Fibroblast of upper back skin (primary cell): ENCODE measurements at places on chromosomes 7 and 10.

DNA sequence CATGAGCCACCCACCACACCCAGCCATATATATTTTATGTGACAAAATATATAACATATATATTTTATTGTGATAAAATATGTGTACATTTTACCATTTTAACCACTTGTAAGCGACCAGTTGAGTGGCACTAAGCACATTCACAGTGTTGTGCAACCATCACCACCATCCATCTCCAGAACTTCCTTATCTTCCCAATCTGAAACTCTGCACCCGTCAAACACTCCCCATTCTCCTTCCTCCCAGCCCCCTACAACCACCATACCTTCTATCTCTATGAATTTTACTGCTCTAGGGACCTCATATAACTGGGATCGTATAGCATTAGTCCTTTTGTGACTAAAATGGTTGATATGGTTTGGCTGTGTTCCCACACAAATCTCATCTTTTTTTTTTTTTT lies 20.8 kb upstream of the CYTH3 start:
- DNase-seq = no peak

GRCh38 chr10:119807960-119808697 lies 64.5 kb downstream of the MCMBP start:
- peak; percentile 95 for DNase-seq

DNA sequence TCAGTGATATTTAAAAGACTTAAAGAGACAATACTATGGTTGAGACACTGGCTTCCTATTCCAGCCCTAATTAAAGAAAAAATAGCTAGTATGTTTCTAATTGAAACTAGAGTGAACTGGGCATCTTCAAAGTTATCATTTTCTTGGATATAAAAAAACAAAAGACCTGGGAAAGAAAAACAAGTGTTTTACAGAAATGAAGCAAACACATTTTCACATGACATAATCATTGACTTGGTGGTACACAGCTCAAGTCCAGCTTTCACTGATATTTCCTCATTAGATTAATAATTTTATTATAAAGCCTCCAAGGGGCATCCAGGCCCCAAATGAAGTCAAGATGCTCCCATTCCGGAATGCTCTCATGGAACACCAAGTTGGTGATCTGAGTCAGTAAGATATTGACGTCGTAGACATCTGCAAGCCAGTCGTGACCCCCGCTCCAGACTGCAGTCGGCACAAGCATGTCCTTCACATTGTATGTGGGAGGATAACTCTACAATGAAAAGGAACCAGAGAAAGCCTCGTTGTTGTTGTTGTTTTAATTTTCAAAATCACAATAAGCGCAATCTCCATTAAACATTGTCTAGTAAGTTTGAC lies 7.5 kb upstream of the CH25H start:
- peak; percentile 35 for DNase-seq

DNA sequence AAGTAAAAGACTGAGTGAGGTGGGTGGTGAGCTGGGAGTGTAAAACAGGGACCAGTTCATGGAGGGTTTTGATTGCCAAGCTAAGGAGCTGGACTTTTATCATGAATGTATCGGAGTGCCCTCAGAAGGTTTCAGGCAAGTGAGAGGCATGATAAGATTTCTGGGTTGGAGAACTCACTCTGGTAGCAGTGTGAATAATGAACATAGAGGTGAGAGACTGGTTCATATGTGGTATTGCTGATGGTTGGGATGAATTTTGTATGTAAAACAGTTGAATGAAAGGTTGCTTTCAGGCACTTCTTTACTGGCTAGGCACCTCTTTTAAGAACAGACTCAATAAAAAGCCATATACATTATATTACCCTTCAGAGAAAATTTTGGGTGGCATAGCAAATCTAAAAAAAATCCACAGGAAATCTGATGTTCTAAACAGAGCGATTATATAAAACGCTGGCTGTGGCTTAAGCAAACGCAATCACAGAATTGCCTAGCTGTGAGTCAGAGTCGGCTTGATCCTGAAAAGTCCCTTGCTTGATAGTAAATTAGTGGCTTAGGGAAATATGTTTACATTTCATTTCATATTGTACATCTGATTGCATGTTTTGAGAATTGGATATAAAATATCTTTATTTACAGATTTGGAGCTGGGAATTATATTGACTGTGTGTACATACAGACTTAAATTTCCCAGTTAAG lies 92.9 kb upstream of the HDAC9 start:
- DNase-seq = peak; percentile 69

GRCh38 chr10:122116331-122116730 lies 127.4 kb downstream of the TACC2 start:
- DNase-seq = no peak

DNA sequence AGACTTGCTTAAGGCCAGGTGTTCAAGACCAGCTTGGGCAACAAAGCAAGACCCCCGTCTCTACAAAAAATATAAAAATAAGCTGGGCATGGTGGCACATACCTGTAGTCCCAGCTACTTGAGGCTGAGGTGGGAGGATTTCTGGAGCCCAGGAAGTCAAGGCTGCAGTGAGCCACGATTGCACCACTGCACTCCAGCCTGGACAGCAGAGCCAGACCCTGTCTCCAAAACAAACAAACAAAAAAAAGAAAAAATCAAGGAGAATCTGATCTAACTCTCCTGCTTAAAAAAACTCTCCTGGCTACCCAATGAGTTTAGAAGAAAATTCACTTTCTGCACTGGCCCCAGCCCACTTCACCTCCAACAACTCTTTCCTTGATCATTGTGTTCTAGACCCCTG lies 1.9 kb upstream of the KPNA7 start:
- DNase-seq = no peak

DNA sequence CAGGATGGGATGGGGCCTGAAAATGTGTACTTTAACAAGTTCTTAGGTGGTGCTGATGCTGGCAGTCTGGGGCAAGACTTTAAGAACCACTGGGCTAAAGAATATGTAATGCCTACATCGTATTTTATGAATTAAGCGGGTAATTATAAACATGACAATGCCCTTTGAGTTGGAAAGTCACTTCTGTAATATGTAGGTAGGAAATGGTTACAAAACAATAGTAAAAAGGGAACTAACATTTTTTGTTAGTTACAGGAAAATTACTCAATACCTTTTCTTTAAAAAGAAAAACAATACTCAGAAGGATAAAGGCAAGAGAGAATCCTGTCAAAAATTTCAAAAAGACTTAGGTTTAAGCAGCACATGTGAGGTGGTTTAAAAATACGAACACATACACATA lies 48.3 kb upstream of the STEAP4 start:
- DNase-seq = no peak

DNA sequence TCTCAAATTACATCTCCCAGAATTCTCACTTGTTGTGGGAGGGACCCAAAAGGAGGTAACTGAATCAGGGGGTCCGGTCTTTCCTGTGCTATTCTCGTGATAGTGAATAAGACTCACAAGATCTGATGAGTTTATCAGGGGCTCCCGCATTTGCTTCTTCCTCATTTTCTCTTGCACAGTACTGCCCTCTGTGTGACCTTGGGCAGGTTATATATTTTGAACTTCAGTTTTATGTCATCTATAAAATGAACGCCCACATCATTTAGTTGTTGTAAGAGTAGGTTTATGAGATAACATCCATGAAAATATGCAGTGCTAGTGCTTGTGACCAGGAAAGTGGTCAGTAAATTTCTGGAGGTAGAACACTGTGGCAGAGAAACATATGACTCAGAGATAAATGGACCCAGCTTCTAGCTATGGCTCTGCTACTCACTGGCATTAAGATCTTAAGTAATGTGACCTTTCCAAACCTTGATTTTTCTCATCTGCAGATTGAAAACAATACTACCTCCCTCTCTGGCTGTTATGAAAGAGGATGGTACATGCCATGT lies 44.3 kb downstream of the SCRN1 start:
- no peak for DNase-seq

- no peak for DNase-seq
Observed at GRCh38 chr7:54245020-54245419, 297.2 kb upstream of the VSTM2A start.

- peak; percentile 81 for DNase-seq
Observed at GRCh38 chr7:94972296-94972695, 64.9 kb downstream of the PPP1R9A start.

- DNase-seq = no peak
Observed at GRCh38 chr10:70779511-70780369, 5.4 kb downstream of the TBATA start.

- no peak for DNase-seq
Observed at GRCh38 chr10:72355214-72355555, 466 bp upstream of the DNAJB12 start.

DNA sequence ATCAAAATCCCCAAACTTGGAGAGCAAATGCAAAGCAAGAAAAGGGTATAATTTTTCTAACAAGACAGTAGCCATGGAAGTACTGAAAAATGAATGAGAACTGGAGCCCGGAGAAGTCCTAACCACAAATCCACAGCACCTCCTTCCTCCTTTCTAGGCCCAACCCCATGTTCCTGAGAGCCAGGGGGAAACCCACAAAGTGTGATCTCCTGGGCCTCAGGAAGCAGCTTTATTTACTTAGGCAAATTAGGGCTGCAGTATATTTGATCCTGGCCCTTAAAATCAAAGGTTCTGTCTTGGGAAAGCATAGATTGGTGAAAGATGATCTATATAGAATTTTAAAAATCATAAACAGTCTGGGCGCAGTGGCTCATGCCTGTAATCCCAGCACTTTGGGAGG lies 103.0 kb downstream of the DOCK4 start:
- peak; percentile 29 for DNase-seq

- DNase-seq = no peak
Observed at GRCh38 chr7:151539088-151539671, 19.5 kb upstream of the RHEB start.

DNA sequence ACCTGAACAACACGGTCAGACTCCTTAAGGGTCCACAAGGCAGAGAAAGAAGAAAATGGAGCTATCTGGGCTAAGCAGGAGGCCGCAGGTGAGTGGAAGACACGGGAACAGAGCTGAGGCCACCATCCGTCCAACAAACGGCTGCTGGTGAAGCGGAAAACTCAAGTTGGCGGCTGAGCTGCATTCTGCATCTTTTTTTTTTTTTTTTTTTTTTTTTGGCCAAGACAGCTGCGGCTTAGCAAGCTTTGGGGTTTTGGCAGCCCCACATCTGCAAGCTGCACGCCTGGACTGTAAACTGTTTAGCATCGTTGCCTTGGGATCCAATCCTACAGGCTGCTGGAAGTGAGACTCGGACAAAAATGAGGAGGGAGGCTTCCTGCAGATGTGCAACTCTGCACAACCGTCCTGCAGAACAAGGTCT lies 37.4 kb downstream of the RGS10 start:
- peak; percentile 31 for DNase-seq

GRCh38 chr7:157514306-157514705 lies 177.5 kb downstream of the DNAJB6 start:
- DNase-seq = no peak

- DNase-seq = no peak
Observed at GRCh38 chr10:132175408-132175807, 11.3 kb upstream of the DPYSL4 start.
